ENCODE measurements at places on chromosomes 3 and 15. TPM values are rescaled to one million over a fixed set of nuclear protein-coding genes. Genes with fewer than 3 reads are reported as not detected.

The GRIP2 gene
- 1.2 TPM for total RNA-seq

The TRIM42 gene
- not detected for total RNA-seq

The GPR27 gene
- total RNA-seq, result 3.0 TPM

The TMEM40 gene
- total RNA-seq, result 0.15 TPM

The DPH3 gene
- 30.1 TPM for total RNA-seq

The IGF2BP2 gene
- total RNA-seq, result 14.0 TPM

The UCN2 gene
- 7.9 TPM for total RNA-seq

The TMEM158 gene
- 11.2 TPM for total RNA-seq

The WDR72 gene
- 5.9 TPM for total RNA-seq

The KIF15 gene
- 7.9 TPM for total RNA-seq

The POLQ gene
- 5.6 TPM for total RNA-seq

The RAD54L2 gene
- total RNA-seq, result 3.5 TPM

The SNRPA1 gene
- 117 TPM for total RNA-seq

The MCF2L2 gene
- total RNA-seq, result 0.13 TPM

The VPS13C gene
- 10.9 TPM for total RNA-seq

The RASGRP1 gene
- total RNA-seq, result 0.24 TPM

The ECT2 gene
- 64.3 TPM for total RNA-seq

Data from A549 treated with Hydrocortisone at 1 μM for 4 hours (cell line).